Gastrocnemius medialis (tissue), 4 donors: ENCODE measurements at places on chromosomes 2 and 18. TPM values are rescaled to one million over a fixed set of nuclear protein-coding genes. Genes with fewer than 3 reads are reported as not detected.
A peak's percentile ranks its signal among the peaks of the same experiment; 100 is the strongest.

The MYO5B gene
- total RNA-seq, result 0.05 TPM

GRCh38 chr2:145315053-145315452, 795.1 kb upstream of the ZEB2 start:
- DNase-seq, result no peak
- no peak overlapping the region for H3K27ac ChIP-seq
- H3K36me3 ChIP-seq, result no peaks in the 10 kb centered on the region
- no peaks in the 10 kb centered on the region for H3K27me3 ChIP-seq
- H3K4me1 ChIP-seq, result no peaks in the 10 kb centered on the region

DNA sequence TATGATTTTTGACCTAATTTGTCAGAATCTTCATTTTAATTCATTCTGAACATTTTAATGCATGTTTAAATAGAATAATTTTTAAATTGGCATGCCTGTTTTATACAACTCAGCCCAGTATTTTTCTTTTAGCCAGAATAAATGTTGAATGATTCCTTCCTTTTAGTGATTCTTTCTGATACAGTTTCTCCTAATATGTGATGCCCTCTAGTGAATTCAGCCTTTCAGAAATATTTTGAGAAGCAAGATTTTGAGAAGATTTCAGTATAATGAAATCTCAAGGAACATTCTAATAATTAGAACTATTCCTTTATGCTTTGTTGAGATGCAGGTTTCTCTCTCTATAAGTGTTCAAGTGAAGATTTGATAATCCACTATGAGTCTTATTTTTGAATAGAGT, 28.5 kb downstream of the LCLAT1 start:
- peaks cover 13% of the 10 kb centered on the region for H3K4me1 ChIP-seq
- no peak for DNase-seq
- no peak overlapping the region for H3K27ac ChIP-seq
- no peaks in the 10 kb centered on the region for H3K27me3 ChIP-seq
- H3K4me3 ChIP-seq, result no peak overlapping the region

The NTSR2 gene
- total RNA-seq, result 0.62 TPM

The IL1RL1 gene
- 1.4 TPM for total RNA-seq

The HRH4 gene
- total RNA-seq, result not detected

The AP1S3 gene
- total RNA-seq, result not detected

DNA sequence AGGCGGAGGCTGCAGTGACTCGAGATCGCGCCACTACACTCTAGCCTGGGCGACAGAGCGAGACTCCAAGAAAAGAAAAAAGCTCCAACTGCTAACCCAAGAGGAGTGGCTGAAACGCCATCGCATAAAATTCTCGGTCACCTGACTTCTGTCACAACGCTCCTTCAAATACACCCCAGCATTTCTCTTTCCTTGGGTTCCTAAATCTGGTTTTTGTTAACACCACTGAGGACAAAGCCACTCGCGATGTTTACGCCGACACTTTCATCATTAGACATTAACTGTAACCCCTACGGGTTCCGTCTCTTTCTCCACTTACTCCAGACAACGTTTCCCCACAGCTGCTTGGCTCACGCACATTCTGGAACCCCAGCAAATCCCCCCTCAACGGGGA, 679 bp downstream of the CLK1 start:
- DNase-seq, result no peak
- H3K27ac ChIP-seq, result peak overlapping the region; percentile 100
- H3K36me3 ChIP-seq, result no peaks in the 10 kb centered on the region
- peaks cover 34% of the 10 kb centered on the region for H3K4me1 ChIP-seq
- H3K27me3 ChIP-seq, result no peaks in the 10 kb centered on the region

The CCL20 gene
- total RNA-seq, result 0.40 TPM

- H3K36me3 ChIP-seq, result no peaks in the 10 kb centered on the region
- H3K4me1 ChIP-seq, result no peaks in the 10 kb centered on the region
- DNase-seq, result no peak
- peak overlapping the region; percentile 69 for H3K27ac ChIP-seq
- H3K4me3 ChIP-seq, result peak overlapping the region; percentile 43
These were observed 1.1 kb downstream of the SULT1C4 start for GRCh38 chr2:108378851-108379250.

The LYG1 gene
- not detected for total RNA-seq

- H3K4me1 ChIP-seq, result no peaks in the 10 kb centered on the region
- DNase-seq, result no peak
- no peak overlapping the region for H3K4me3 ChIP-seq
- H3K36me3 ChIP-seq, result no peaks in the 10 kb centered on the region
These were observed 761.0 kb downstream of the SOCS6 start for GRCh38 chr18:71049893-71050292.

GRCh38 chr2:46643493-46643892, 164.1 kb downstream of the TMEM247 start:
- no peak for DNase-seq
- H3K4me1 ChIP-seq, result peaks cover 9% of the 10 kb centered on the region
- no peak overlapping the region for H3K4me3 ChIP-seq
- no peak overlapping the region for H3K27ac ChIP-seq
- H3K36me3 ChIP-seq, result no peaks in the 10 kb centered on the region
- H3K27me3 ChIP-seq, result no peaks in the 10 kb centered on the region

The C1QL2 gene
- total RNA-seq, result not detected

- no peak overlapping the region for H3K4me3 ChIP-seq
- no peaks in the 10 kb centered on the region for H3K36me3 ChIP-seq
- no peak overlapping the region for H3K27ac ChIP-seq
These were observed 1.4 kb upstream of the DOK6 start for GRCh38 chr18:69399253-69399652.

DNA sequence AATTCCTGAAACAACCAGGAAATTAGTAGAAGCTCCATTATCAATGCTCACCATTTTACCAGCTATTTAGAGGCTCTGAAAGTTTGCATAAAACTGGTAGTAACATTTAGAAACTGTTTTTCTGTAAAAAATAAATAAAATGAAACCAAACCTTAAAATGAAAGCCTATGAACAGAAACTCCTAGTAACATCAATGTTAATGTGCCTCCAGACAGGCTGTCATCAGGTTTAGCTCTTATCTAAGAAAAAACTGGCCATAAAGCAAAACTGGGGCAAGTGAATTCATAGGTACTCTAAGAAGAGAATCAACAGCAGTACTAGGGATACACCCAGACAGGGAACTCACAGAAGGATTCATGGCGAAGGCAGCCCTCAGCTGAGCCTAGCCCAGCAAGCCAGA, 8.0 kb downstream of the E2F6 start:
- no peak overlapping the region for H3K4me3 ChIP-seq
- peaks cover 52% of the 10 kb centered on the region for H3K4me1 ChIP-seq
- no peak for DNase-seq
- peak overlapping the region; percentile 79 for H3K27ac ChIP-seq

DNA sequence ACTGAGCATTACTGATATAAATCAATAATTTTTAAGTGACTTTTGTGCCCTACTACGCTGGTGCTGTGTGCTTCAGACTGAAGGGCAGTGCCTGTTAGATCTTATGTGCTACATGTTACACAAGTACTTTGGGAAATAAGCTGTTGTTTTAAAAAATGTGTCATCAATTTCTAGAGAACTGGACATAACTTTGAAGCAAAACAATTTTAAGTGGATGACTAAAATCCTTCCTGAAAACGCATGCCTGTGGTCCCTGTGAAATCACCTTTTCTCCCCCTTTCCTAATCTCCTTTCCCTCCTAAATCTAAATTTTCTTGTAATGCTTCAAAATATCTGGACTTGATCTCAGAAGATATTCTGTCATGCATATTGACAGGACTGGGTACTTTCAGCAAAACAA, 7.1 kb upstream of the IL1RL1 start:
- no peak for DNase-seq
- no peaks in the 10 kb centered on the region for H3K27me3 ChIP-seq
- H3K36me3 ChIP-seq, result no peaks in the 10 kb centered on the region
- no peaks in the 10 kb centered on the region for H3K4me1 ChIP-seq

DNA sequence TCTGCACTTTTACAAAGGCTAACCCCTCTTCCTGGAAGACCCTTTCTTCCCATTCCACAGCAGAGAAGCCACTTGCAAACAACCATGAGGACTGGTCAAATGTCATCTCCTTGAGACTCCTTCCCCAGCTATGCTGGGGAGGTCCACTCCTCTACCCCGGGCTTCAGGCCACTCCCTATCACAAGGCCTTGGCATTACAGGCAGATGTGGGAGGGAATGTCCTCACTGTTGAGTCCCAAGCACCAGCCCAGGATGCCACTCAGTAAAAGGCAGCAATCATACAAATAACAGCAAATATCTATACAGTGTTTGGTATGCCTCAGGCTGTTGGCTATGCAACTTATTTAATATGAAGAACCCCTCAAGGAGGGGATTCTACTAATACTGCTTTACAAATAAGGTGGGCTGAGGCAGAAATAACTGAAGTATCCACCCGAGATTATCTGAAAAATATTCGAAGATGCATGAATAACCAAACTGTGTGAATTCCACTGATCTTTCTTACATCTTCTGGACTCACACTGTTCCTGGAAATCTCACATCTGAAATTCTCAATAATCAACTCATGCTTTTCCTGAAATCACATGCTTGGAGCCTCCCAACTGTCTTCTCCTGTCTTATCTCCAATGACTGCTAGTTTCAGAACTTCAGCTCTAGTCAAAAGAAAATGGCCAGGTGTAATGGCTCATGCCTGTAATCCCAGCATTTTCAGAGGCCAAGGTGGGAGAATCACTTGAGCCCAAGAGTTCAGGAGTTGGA, 226.3 kb downstream of the TCF4 start:
- H3K27ac ChIP-seq, result no peak overlapping the region
- no peaks in the 10 kb centered on the region for H3K36me3 ChIP-seq
- H3K4me1 ChIP-seq, result peaks cover 12% of the 10 kb centered on the region
- H3K27me3 ChIP-seq, result no peaks in the 10 kb centered on the region
- H3K4me3 ChIP-seq, result no peak overlapping the region
- DNase-seq, result no peak

The SLC38A11 gene
- 2.8 TPM for total RNA-seq

GRCh38 chr18:9803063-9803697, 82.6 kb upstream of the TXNDC2 start:
- peaks cover 15% of the 10 kb centered on the region for H3K4me1 ChIP-seq
- H3K27me3 ChIP-seq, result no peaks in the 10 kb centered on the region
- H3K27ac ChIP-seq, result no peak overlapping the region
- H3K36me3 ChIP-seq, result no peaks in the 10 kb centered on the region

GRCh38 chr2:101150306-101151145, 656 bp downstream of the TBC1D8 start:
- H3K27me3 ChIP-seq, result no peaks in the 10 kb centered on the region
- peaks cover 62% of the 10 kb centered on the region for H3K4me1 ChIP-seq
- DNase-seq, result no peak
- H3K36me3 ChIP-seq, result no peaks in the 10 kb centered on the region

- H3K4me1 ChIP-seq, result no peaks in the 10 kb centered on the region
- no peak overlapping the region for H3K27ac ChIP-seq
- H3K4me3 ChIP-seq, result no peak overlapping the region
- H3K36me3 ChIP-seq, result no peaks in the 10 kb centered on the region
- no peaks in the 10 kb centered on the region for H3K27me3 ChIP-seq
These were observed 603.4 kb downstream of the DSC3 start for GRCh38 chr18:30439174-30439573.

GRCh38 chr2:153074207-153074606, 355.8 kb downstream of the ARL6IP6 start:
- H3K36me3 ChIP-seq, result no peaks in the 10 kb centered on the region
- H3K27ac ChIP-seq, result no peak overlapping the region
- H3K4me1 ChIP-seq, result no peaks in the 10 kb centered on the region
- H3K27me3 ChIP-seq, result no peaks in the 10 kb centered on the region
- no peak overlapping the region for H3K4me3 ChIP-seq

DNA sequence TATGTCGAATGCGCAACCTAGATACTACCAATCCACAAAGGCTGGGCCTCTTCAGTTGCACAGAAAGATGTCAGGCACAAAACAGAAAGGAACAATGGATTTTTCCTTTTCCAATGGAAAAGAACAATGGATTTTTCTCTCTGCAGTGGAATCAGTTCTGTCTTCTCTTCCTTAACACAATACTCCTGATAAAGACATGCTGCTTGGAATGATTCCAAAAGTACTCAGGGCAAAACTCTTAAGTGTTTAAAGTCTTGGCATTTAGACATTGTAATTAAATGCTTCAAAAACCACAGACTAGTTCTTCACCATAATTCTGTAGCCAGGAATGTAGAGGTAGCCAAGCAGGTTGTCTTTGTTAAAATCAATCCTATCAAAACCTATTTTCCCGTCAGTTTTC, 46.7 kb upstream of the FLACC1 start:
- no peak overlapping the region for H3K4me3 ChIP-seq
- no peaks in the 10 kb centered on the region for H3K27me3 ChIP-seq
- H3K36me3 ChIP-seq, result no peaks in the 10 kb centered on the region
- no peak for DNase-seq
- H3K4me1 ChIP-seq, result peaks cover 52% of the 10 kb centered on the region
- no peak overlapping the region for H3K27ac ChIP-seq

- no peaks in the 10 kb centered on the region for H3K36me3 ChIP-seq
- DNase-seq, result no peak
- H3K27me3 ChIP-seq, result no peaks in the 10 kb centered on the region
- no peak overlapping the region for H3K4me3 ChIP-seq
- H3K4me1 ChIP-seq, result no peaks in the 10 kb centered on the region
- no peak overlapping the region for H3K27ac ChIP-seq
These were observed 66.7 kb downstream of the SKA1 start for GRCh38 chr18:50441501-50441900.

DNA sequence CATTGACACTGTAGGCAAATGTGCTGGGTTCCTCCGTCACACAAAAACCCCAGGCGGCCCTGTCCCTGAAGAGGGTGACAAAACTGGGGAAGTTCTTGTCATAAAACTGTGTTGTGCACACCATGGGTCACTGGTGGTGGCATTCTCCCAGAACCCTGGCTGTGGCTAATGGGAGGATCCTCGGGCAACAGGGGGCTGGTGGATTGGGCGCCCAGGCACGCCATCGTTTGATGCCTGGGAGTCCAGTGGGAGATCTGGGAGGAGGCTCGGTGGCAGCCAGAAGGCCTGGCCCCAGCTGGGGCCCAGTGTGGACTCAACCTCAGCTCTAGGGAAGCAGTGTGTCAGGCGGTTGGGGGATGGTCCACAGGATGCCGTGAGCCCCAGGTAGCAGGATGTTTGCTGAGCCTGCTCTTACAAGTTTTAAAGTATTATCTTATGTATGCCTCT, 140.7 kb downstream of the ACOXL start:
- no peak for DNase-seq
- H3K36me3 ChIP-seq, result no peaks in the 10 kb centered on the region
- no peak overlapping the region for H3K4me3 ChIP-seq
- H3K27ac ChIP-seq, result no peak overlapping the region
- H3K27me3 ChIP-seq, result no peaks in the 10 kb centered on the region

DNA sequence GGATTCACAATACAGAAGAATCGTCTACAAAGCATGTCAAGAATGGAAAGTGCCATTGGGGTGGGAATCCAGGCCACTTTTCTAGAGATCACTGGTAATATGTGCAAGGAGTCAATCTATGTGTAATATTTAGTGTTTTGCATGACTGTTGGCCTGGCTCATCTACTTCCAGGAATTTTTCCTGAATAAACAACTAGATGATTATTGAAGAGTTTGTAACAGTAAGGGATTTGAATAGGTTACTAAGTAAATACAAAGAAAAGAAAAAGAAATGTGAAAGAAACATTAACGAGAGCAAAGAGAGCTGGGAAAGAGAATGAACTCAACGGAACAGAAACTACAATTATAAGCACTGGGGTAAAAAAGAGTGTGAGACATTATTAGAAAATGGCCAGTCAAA, 406.0 kb downstream of the TGIF1 start:
- H3K36me3 ChIP-seq, result no peaks in the 10 kb centered on the region
- H3K4me3 ChIP-seq, result no peak overlapping the region
- H3K27me3 ChIP-seq, result no peaks in the 10 kb centered on the region
- no peak overlapping the region for H3K27ac ChIP-seq
